Gastrocnemius medialis (tissue), 4 donors: ENCODE measurements at places on chromosomes 6 and 20.

GRCh38 chr20:47667086-47667485, 118.2 kb downstream of the SULF2 start:
- DNase-seq, result no peak

- DNase-seq, result no peak
Measured at GRCh38 chr20:11792568-11792953, 125.1 kb upstream of the BTBD3 start.

- no peak for DNase-seq
Measured at GRCh38 chr6:45574014-45574461, 196.3 kb upstream of the SUPT3H start.

- no peak for DNase-seq
Measured at GRCh38 chr20:43938017-43938655, 23.5 kb downstream of the TOX2 start.

DNA sequence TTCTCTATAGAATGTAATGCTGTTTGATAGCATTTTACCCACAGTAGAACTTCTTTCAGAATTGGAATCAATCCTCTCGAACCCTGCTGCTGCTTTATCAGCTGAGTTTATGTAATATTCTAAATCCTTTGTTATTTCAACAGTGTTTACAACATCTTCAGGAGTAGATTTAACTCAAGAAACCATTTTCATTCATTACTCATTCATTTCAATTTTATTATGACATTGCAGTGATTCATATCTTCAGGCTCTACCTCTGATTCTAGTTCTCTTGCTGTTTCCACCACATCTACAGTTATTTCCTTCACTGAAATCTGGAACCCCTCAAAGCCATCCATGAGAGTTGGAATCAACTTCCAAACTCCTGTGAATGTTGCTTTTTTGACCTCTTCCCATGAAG, 93.7 kb downstream of the ZFAND3 start:
- no peak for DNase-seq

DNA sequence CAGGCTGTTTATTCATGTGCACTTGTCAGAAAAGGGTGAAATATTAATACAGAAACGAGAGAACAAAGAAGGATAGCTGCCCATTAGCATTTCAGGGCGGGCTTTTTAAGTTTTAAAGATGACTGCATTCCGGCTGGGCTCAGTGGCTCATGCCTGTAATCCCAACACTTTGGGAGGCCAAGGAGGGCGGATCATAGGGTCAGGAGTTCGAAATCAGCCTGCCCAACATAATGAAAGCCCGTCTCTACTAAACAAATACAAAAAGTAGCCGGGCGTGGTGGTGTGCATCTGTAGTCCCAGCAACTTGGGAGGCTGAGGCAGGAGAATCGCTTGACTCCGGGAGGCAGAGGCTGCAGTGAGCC, 130.5 kb downstream of the HFE start:
- DNase-seq, result no peak

DNA sequence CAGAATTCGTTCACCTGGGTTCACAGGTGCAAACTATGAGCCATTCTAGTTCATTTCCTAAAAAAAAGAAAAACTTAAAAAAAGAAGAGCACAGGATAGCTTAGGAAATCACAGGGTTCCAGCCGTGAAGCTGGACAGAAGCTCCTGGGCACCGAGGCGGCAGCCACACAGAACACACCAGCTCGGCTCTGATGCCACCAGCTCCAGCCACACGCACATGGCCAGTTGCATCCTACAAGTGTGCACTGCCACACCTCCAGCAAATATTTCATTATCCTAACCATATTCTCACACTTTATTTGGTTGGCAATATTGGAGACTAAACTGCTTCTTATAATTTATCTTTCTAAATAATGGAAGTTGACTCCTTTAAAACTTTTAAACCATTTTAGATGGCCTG, 26.2 kb upstream of the AFDN start:
- no peak for DNase-seq

GRCh38 chr20:35018590-35019371, 63.1 kb downstream of the MYH7B start:
- DNase-seq, result no peak

- no peak for DNase-seq
Measured at GRCh38 chr20:53974785-53975555, 95.4 kb downstream of the BCAS1 start.

DNA sequence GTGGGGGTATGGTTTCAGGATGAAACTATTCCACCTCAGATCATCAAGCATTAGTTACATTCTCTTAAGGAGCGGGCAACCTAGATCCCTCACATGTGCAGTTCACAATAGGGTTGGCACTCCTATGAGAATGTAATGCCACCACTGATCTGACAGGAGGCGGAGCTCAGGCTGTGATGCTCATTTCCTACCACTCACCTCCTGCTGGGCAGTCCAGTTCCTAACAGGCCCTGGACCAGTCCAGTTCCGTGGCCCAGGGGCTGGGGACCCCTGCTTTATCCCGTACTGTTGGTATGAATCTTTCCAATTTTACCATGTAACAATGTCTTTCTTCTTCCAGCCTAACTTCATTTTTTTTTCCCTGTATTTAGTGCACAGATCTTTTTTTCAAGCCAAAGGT, 94.9 kb downstream of the OGFRL1 start:
- DNase-seq, result no peak

- DNase-seq, result no peak
Measured at GRCh38 chr6:3794092-3794491, 42.6 kb upstream of the PXDC1 start.

GRCh38 chr6:133854364-133855275, 34.3 kb upstream of the TCF21 start:
- DNase-seq, result no peak

- DNase-seq, result no peak
Measured at GRCh38 chr20:12358006-12358654, 440.4 kb downstream of the BTBD3 start.

GRCh38 chr6:105191351-105191750, 11.5 kb upstream of the POPDC3 start:
- DNase-seq, result no peak

DNA sequence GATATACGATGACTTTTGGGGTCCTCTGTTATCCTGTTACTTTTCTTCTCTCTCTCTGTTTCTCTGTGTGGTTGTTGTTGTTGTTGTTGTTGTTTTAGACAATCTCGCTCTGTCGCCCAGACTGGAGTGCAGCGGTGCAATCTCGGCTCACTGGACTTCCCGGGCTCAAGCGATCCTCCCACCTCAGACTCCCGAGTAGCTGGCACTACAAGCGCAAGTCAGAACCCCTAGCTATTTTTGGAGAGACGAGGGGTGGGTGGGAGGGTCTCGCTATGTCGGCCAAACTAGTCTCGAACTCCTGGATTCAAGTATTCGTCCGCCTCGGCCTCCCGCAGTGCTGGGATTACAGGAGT, 19.1 kb upstream of the ABT1 start:
- DNase-seq, result no peak

GRCh38 chr6:117607511-117607910, 5.2 kb upstream of the GOPC start:
- DNase-seq, result no peak

DNA sequence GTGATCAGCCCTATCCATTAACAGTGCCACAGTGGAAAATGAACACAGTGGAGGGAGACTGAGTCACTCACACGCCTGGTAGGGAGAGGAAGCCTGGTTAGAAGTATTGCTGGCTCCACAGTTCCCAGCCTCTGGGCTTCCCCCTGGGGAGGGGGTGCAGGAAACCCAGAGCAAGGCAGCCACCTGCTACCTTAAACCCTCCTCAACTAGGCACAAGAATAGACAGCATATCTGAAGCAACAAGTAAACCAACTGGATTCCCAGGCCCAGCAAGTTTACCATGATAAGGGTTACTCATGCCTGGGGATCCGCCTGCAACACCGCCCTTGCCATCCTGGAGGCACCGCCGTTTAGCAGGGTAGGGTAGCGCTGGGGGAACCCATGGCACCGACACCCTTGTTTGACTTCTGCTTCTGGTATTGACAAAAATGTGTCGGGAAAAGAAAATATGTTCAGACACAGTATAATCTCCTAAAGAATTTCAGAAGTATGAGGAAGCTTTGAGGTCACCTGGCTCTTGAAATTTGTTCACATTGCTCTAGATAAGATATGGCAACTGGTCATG, 38.3 kb downstream of the SLC22A23 start:
- no peak for DNase-seq

DNA sequence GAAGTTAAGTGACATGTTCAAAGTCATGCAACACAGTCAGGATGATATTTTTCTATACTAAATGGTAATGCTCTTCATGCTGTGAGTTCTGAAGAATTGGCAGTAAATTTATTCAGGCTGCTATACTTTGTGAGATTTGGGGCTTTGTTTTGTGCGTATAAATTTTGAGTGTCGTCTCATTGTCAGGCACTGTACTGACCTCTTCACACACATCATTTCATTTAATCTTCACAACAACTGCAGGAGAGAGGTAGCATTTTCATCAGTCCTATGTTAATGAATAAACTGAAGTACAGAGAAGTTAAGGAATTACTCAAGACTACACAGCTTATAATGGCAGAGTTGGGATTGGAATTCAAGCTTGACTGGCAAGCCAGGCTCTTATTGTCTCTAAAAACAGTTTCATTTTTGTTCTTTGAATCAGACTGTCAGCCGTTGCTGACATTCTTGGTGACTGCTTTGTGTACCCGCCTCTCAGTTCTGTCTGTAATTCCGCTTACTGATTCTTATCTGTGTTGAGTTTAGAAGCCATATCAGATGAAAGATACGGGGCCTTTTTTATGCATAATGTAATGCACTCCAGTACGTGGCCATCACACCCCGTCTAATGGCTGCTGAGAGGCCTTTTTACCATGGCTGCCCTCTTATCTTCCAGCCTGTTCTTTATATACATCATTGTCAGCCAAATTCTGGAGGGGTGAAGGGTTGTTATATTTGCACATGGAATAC, 274.9 kb downstream of the UTRN start:
- DNase-seq, result no peak

- DNase-seq, result no peak
Measured at GRCh38 chr6:11222385-11223277, 9.8 kb downstream of the NEDD9 start.

DNA sequence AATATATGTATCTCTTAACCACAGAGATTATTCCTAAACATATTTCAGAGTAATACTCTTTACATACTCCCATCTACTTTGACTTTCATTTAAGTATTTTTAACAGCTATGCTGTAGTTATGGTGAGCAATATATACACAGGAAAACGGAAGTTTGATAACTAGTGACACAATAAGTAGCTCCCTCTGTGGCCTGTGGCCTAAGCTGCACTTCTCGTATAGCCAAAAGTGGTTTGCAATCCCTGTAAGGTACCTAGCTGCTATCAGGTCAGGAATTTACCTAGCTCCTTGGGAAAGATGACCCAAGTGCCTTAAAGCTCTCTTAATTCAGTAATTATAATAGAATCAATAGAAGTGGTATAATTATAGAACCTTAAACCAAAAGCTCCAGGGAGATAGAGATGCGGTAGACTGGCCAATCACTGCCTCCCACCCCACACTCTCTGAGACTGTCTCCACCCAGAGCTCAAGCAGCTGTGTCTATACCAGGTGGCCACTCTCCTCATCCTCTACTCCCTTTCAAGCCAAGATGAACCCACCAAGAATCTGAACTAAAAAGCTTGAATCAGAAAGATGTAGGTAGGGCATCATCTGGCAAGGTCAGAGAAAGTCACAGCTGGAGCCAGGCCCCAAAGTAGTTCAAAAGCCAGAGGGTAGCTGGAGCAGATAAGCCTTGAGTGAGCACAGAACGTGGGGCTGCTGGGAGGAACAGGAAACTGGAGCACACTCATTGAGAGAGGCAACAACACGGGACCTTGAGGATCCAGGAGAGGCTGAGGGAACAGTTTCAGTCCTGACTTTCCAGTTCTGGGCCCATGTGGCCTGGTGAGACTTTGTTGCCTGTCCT, 84.9 kb upstream of the ASF1A start:
- DNase-seq, result no peak

GRCh38 chr6:71294121-71294523, 5.5 kb downstream of the OGFRL1 start:
- DNase-seq, result no peak

DNA sequence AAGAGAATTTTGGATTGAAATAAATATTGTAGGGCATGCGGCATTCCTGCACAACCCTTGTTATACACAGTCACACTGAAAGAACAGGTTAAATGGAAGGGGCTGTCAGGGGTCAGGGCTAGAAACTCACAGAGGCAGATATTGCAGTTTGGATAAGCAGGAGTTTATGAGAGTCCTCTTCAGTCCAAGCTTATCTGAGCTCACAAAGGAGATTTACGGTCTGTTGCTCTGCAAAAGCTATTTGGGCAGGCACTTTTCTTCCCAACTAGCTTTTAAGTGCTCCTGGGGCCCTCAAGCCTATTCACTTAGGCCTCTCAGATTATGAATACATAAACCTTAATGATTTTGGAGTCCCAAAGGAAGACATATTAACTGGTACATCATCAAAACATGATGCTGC, 156.2 kb downstream of the SOX4 start:
- no peak for DNase-seq

GRCh38 chr6:100573166-100573565, 108.4 kb upstream of the SIM1 start:
- DNase-seq, result no peak

DNA sequence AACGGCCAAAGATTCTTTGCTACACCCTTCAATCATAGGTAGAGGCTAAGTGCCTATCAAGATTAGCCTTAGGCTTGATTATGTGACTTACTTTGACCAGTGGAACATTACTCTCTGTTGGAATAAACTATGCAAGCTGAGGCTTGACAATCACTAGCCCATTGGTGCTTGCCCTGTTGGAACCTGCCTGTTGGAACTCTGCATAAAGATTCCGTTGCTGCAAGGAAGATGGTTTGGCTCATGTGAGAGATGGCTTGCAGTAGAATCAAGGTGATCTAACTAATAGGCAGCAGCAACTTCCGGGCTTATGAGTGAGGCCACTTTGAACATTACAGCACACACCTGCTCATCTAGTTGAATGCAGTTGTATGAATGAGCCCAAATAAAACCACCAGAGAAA, 227.7 kb upstream of the TSHZ2 start:
- no peak for DNase-seq

GRCh38 chr6:168542301-168542700, 101.3 kb downstream of the SMOC2 start:
- DNase-seq, result no peak

- no peak for DNase-seq
Measured at GRCh38 chr6:113094779-113095178, 747.6 kb downstream of the RFPL4B start.

- no peak for DNase-seq
Measured at GRCh38 chr6:116165596-116165995, 39.7 kb upstream of the COL10A1 start.

GRCh38 chr20:20440886-20441658, 73.2 kb downstream of the INSM1 start:
- DNase-seq, result no peak

GRCh38 chr20:8423482-8423881, 291.4 kb downstream of the PLCB1 start:
- DNase-seq, result no peak

- DNase-seq, result no peak
Measured at GRCh38 chr6:105894556-105894955, 191.6 kb upstream of the PRDM1 start.
